Activated naive CD8-positive, alpha-beta T cell treated with anti-CD3 and anti-CD28 coated beads, Interleukin-2, amount 10 ng/mL, durations not matched to agents 7 days and 5 days (primary cell): ENCODE measurements at places on chromosomes 11 and 22.
A peak's percentile ranks its signal among the peaks of the same experiment; 100 is the strongest.

- H3K36me3 ChIP-seq = peaks cover 31% of the 10 kb centered on the region
- no peak overlapping the region for H3K4me3 ChIP-seq
- no peak for DNase-seq
- H3K27me3 ChIP-seq = no peaks in the 10 kb centered on the region
- H3K27ac ChIP-seq = no peak overlapping the region
- peaks cover 50% of the 10 kb centered on the region for H3K4me1 ChIP-seq
Observed at GRCh38 chr11:102407901-102408300, 44.7 kb downstream of the TMEM123 start.

GRCh38 chr22:28137036-28137435, 218.0 kb upstream of the PITPNB start:
- peaks cover 3% of the 10 kb centered on the region for H3K27me3 ChIP-seq
- no peak for DNase-seq
- no peak overlapping the region for H3K27ac ChIP-seq
- no peaks in the 10 kb centered on the region for H3K36me3 ChIP-seq
- peaks cover 2% of the 10 kb centered on the region for H3K4me1 ChIP-seq
- H3K4me3 ChIP-seq = no peak overlapping the region

GRCh38 chr11:88535916-88536547, 198.5 kb upstream of the CTSC start:
- DNase-seq = no peak
- H3K4me3 ChIP-seq = no peak overlapping the region
- H3K4me1 ChIP-seq = peaks cover 4% of the 10 kb centered on the region
- H3K27ac ChIP-seq = no peak overlapping the region
- peaks cover 6% of the 10 kb centered on the region for H3K27me3 ChIP-seq
- peaks cover 2% of the 10 kb centered on the region for H3K36me3 ChIP-seq

DNA sequence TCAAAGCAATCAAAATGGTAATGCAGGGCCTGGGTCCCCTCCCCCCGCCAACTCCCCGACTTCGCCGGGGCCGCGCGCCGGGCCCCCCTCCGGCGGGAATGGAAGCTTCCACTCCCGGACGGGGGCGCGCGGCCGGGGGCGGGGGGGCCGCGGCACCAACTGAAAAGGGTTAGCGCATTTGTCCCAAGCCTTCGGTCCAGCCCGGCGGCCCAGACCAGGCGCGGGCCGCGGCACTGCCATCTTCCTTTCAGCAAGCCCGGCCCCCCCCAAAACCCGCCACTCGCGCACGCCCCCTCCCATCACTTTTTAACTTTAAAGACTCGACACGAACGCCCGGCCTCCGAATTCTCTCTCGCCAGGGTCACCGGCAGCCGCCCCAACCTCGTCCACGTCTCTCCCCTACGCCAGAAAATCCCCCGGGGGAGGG, 2.8 kb downstream of the PHF21B start:
- H3K4me3 ChIP-seq = no peak overlapping the region
- no peak overlapping the region for H3K27ac ChIP-seq
- peaks cover 6% of the 10 kb centered on the region for H3K4me1 ChIP-seq

DNA sequence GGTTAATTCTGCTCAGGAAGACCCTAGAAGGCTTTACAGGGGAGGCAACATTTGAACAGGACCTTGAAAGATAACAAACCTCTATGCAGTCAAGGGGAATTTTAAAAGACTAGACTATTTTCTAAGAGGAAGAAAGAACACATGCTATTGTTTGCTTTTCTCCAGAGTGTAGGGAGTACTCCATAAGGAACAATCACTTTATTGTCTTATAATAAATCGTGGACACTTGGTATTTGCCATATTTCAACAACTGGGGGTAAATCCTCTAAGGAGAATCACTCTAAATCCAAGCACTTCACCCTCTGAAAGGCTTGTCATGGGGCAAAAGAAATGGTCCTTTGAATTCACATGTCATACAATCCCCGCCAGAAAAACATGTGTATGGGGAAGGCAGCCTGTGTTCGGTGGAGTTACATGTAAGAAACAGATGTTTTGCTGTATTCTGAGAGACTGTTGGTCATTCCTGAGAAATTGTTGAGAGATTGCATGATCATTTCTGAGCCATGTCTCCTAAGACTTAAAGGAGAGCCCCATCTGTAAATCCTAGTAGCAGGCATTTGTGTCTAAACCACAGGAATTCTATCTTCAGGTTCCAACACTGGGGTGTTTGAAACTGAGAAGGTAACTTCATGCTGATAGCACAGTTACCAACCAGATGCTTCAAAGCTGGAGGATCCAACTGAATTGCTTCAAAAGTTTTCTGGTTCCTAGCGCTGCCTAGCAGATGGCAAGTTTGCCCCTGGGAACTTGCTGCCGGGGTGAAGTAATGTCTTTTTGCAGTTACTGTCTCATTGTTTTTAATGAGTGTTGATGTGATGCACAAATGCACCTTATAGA, 66.8 kb downstream of the FZD4 start:
- H3K4me1 ChIP-seq = no peaks in the 10 kb centered on the region
- no peak overlapping the region for H3K27ac ChIP-seq
- no peak for DNase-seq
- H3K36me3 ChIP-seq = no peaks in the 10 kb centered on the region
- no peak overlapping the region for H3K4me3 ChIP-seq

DNA sequence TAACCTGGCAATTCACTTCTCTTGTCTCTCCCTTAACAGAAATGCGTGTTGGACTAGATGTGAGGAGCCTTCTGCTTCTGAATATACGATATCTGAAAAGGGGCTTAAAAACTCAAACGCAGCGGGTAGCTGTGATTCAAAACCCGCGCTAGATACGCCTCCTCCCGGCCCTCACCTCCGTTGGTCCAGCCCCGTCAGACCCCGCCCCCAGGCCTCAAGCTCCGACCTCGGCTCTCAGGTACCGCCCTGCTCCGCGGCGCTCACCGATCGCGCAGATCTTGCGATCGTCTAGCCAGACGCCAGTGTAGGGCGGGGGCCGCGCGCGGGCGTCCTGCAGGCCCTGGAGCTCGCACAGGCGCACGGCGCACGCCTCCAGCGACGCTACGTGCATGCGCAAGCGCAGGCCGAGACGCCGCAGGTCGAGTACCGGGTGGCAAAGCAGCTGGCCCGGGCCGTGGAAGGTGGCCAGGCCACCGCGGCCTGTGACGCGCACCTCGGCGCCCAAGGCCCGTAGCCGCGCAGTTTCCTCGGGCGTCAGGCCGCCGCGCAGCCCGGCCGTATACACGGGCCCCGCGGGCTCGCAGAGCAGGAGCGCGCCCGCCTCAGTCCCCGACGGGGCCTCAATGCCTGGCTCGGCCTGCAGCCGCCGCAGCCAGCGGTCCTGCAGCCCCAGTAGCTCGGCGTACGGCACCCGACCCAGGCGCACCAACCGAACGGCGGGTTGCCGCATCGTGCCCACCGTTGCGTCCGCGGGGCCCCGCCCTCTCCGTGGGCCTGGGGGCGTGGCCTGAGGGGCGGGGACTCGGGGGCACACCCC, at the start of gene LIPT2:
Gene LIPT2 (minus strand): TSS at position 751 of the 817 bp plus-strand sequence. CDS start 21 bp downstream, at position 730.
- DNase-seq = peak; percentile 96
- H3K4me3 ChIP-seq = peak within 1 kb of the TSS; percentile 86
- peaks cover 1% of the 10 kb centered on the region for H3K36me3 ChIP-seq
- H3K4me1 ChIP-seq = peaks cover 11% of the 10 kb centered on the region
- no peaks in the 10 kb centered on the region for H3K27me3 ChIP-seq
- peak within 1 kb of the TSS; percentile 86 for H3K27ac ChIP-seq

- no peaks in the 10 kb centered on the region for H3K36me3 ChIP-seq
- no peak for DNase-seq
- H3K4me3 ChIP-seq = no peak overlapping the region
- peaks cover 2% of the 10 kb centered on the region for H3K27me3 ChIP-seq
Observed at GRCh38 chr11:31117038-31117437, 252.5 kb downstream of the DCDC1 start.

GRCh38 chr11:47991894-47992293, 11.5 kb downstream of the PTPRJ start:
- H3K4me3 ChIP-seq = no peak overlapping the region
- peaks cover 34% of the 10 kb centered on the region for H3K4me1 ChIP-seq
- peaks cover 18% of the 10 kb centered on the region for H3K36me3 ChIP-seq
- no peaks in the 10 kb centered on the region for H3K27me3 ChIP-seq

- no peak overlapping the region for H3K4me3 ChIP-seq
- H3K27ac ChIP-seq = no peak overlapping the region
- no peaks in the 10 kb centered on the region for H3K27me3 ChIP-seq
- H3K4me1 ChIP-seq = no peaks in the 10 kb centered on the region
- DNase-seq = no peak
Observed at GRCh38 chr11:68803766-68804165, 38.0 kb downstream of the CPT1A start.

- no peaks in the 10 kb centered on the region for H3K27me3 ChIP-seq
- no peak overlapping the region for H3K4me3 ChIP-seq
Observed at GRCh38 chr11:61738776-61739175, 13.7 kb upstream of the MYRF start.

DNA sequence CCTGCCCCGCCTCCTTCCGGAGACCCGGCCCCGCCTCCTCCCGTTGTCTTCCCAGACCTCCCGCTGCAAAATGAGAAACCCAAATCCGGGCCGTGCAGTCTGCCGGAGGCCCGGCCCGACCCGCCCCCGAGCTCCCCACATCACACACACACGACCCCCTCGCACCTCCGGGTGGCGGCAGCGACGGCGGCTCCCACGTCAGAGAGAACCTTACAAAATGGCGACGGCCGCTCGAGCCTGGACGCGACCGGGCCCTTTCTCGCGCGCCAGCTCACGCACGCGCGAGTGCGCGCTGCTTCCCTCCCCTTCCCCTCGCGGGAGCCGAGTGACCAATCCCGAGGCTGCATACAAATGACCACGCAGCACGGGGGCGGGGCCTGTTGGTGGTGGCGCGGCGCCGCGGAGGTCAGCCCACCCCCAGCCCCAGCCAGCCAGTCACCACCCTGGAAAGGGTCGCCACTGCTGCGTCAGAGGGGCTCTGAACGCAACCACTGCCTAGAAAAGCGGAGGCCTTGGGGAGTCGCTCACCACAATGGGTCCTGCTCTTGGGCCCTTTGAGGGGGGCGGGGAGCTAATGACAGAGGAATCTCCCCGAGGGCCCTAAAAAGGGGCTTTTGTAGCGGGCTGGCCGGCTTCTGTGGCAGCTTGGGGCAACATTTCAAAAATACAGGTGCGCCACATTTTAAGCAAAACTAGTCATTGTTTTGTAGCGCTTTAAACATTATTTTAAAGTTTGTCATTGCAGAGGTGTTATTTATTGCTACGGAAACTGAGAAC, at the start of gene RBM4B:
Gene RBM4B (minus strand): TSS at position 289 of the 777 bp plus-strand sequence. CDS start 808 bp downstream, outside the sequence.
- H3K27me3 ChIP-seq = no peaks in the 10 kb centered on the region
- peaks cover 31% of the 10 kb centered on the region for H3K4me1 ChIP-seq
- peaks cover 15% of the 10 kb centered on the region for H3K36me3 ChIP-seq
- H3K4me3 ChIP-seq = peak within 1 kb of the TSS; percentile 94
- H3K27ac ChIP-seq = peak within 1 kb of the TSS; percentile 99
